MV-4-11 (cell line): ENCODE measurements at places on chromosomes 2 and 18.
A peak's percentile ranks its signal among the peaks of the same experiment; 100 is the strongest.

GRCh38 chr2:191048073-191048472, 34.1 kb upstream of the STAT1 start:
- no peak for DNase-seq

GRCh38 chr2:101900375-101900774, 91.4 kb upstream of the IL1R2 start:
- DNase-seq, result no peak

- DNase-seq, result peak; percentile 44
These were observed 79.3 kb upstream of the CD28 start for GRCh38 chr2:203626952-203627681.

DNA sequence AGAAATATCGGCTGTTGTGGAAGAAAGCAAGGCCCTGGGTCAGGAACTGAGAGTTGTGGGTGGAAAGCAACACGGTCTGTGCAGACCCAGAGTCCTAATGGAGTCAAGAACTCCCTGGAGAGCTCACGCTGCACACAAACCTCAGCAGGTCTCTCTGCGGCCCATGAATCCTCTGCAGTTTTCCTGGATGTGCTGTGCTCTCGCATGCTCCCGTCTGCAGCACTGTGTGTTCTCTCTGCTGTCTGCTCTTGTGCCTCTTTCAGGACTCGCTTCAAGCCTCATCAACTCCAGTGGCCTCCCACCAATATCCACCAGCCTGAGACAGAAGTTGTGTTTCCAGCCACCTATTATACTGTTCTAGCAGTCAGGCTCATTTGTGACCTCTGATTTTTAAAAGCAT, 24.3 kb downstream of the RNU4ATAC start:
- no peak for DNase-seq

GRCh38 chr2:48227617-48228344, 302.2 kb upstream of the STON1 start:
- DNase-seq, result peak; percentile 99

GRCh38 chr2:239152916-239153305, 247.9 kb downstream of the HDAC4 start:
- DNase-seq, result no peak

DNA sequence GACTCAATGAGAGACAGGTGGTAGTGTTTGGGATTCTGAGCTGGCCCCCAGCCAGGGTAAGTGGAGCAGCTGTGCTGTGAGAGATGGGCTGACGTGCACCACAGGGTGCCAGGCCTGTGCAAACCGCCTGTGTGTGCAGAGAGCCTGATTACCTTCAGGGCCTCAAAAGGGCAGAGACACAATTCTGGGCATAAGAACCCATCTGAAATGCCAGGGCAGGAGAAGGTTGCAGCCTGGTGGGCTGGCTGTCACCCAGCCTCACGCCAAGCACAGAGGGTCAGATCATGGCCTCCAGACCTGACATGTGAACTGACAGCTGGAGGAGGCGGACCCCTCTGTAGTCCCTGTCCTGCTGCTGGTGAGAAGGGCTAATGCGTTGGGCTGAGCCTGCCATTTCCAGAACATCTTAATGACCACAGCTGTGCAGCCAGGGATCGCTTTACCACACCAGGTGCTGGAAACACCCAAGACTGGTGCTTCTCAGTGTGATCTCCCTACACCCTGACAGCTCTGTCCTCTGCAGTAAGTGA, 100.9 kb downstream of the ARL4C start:
- no peak for DNase-seq

- DNase-seq, result no peak
These were observed 7.8 kb downstream of the AGAP1 start for GRCh38 chr2:235501673-235502031.

DNA sequence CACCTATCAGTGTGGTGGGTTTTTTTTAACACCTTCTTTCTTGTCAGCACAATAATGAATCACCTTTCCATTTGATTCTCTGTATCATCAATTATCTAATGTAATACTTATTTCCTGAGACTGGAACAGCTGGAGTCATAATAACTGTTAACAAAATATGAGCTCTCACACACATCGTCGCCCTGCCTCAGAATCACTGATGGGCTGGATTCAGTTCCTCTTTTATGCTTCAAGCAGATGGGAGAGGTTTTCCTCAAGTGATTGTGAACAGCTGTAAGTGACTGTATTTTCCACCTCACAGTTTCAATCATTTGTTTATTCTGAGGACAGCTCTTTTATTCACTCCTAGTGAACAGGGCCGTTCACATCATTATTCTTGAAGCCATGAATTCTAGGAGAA, 330.2 kb downstream of the DSC3 start:
- peak; percentile 77 for DNase-seq

DNA sequence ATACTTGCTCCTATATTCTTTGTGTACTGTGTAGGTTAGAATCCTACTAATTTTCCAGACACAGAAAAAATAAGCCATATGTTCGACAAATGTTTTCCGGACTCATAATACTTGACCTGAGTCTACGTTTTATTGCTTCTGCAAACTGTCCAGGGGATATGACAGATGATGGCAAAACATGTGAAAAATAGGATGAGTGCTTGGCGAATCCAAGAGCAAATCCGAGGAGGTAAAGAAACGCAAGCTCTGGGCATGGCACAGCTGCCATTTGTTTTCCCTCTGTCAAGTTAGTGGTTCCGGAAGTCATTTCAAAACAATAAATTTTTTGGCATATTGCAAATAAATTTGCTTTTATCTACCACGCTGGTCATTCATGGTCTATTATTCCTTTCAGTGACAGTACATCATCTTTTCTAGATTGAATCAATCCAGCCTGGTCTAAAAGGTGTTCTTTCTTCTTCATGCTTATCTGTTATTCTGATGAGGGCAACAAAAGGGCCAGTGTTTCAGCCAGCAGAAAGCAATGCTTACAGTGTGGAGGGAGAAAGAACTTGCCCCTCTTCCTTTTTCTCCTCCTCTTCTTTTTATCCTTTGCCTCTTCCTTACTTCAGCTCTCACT, 476.1 kb upstream of the SOX11 start:
- DNase-seq, result no peak

DNA sequence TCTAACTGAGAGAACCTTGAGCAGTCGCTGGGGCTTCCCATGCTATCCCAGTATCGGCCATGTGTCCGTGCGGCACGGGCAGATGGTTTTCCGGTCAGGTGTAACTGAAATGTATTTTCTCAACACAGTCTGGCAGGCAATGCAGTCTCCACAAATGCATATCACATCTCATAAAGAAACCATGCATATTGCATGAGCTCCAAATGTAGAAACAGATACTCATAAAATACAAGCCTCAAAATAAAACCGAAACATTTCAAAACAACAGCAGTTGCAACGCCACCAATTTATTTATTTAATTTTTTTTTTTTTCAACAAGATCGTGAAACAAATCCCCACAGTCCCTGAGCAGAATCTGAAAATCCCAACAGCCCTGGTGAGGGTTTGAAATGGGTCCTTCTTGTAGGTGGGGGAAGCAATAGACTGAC, 299.4 kb downstream of the LPIN1 start:
- DNase-seq, result no peak

DNA sequence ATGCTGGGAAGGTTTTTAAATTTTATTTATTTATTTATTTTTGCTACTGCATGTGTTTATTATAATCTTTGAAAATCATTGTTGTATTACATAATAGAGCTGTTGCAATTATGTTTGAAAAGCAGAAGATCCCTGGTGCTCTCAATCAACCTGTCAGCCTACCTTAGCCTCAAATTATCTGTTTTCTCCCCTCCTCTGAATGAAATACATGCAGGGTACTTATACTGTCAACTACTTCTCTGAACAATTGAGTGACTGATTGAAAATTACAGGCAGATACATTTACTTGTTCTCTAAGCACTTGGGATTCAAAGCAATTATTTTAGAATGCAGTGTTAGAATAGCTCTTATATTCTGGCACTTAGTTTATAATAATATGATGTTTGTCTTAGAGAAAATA, 8.1 kb downstream of the KYNU start:
- no peak for DNase-seq

DNA sequence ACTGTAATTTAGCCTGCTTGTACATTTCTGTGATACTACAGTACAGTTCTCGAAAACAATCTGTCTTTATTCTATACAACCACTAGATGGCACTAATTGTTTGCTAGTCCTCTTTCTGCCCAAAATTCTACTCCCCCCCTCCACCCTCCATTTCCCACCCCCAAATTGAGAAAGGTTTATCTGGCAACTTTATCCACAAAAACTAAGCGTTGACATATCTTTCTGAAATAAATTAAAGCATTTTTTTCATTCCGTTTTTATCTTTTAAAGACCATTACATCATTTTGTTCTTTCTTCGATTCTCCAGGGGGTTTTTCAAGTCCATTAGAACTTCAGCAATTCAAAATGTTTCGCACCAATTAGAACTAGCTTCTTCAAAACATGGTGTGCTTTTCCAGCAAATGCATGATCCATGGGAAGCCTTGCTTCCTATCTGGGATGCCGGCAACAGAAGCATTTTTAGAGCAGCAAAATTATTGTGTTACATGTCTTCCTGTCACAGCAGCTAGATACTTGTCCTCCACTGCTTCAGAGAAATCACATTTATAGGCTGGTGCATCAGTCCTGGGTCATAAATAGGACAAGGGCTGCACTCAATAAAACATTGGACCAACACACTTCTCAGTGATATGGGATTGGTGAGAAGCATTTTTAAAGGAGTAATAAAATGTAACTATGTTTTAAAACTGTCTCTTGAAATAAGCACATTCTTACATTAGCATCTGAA, 241.3 kb downstream of the PAX3 start:
- DNase-seq, result peak; percentile 8

GRCh38 chr2:130763405-130763804, 8.1 kb downstream of the AMER3 start:
- no peak for DNase-seq
